NCI-H748 treated with DMSO at 0.1 percent for 48 hours (cell line): ENCODE measurements at places on chromosomes 13 and 19.

GRCh38 chr19:23509686-23510450, 114.6 kb upstream of the ZNF91 start:
- DNase-seq, result no peak

DNA sequence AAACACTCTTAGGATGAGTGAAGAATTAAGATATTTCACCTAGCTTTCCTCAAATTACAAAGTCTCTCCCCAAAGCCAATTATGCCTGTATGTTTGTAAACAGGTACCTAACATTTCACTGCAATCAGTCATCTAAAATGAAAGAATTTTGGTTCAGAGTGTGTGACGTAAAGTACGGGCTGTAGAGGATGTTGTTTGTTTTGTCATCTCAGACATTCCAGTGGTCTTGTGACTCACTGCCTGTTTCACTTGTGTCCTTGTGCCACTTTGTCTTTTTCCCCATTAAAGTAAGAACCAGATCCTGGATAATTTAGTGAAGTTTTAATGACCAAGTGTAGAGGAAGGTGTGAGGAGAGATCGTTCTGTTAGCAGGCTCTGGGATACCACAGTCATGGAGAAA, 28.6 kb upstream of the EID2 start:
- DNase-seq, result no peak

GRCh38 chr19:14113762-14114414, 3.7 kb downstream of the PRKACA start:
- DNase-seq, result no peak

- no peak for DNase-seq
These were observed 7.2 kb upstream of the PABPC3 start for GRCh38 chr13:25088562-25089221.

GRCh38 chr13:23960566-23961156, 63.4 kb upstream of the C1QTNF9B start:
- DNase-seq, result peak; percentile 69

DNA sequence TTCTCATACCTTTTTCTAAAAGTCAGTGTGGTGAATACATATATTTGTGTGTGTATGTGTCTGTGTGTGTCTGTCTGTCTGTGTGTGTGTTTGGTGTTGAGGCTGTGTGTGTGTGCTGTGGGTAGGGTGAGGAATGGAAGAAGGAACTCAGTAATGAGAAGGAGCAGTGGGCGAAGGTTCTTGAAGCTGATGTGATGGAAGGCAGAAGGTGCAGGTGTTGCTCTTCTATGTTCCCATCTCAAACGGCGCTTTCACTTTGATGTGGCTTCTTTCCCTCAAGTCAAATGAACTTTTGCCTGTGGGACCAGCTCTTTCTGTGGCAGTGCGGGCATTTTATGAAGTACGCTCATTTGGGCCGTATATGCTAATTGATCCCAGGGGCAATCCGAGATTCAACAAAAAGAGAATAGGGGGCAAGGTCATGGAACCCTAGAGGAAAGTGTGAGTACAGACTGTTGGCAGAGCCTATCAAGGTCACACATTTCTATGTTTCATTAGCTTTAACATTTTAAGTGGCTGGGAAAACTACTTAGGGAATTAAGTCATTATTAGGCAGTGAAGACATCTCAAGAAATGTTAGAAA, 15.2 kb downstream of the BIVM start:
- no peak for DNase-seq

DNA sequence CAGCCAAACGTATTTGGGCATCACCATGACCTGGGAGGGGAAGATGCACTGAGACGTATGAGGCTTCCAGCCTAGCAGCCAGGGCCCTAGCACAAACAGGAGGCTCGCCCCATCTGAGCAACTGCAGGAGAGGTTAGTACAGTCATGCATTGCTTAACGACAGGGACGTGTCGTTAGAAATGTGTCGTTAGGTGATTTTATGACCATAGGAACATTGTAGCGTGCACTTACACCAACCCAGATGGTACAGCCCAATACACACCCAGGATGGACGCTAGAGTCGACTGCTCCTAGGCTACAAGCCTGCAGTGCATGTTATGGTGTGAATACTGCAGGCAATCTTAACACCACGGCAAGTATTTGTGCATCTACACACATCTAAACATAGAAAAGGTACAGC, 9.3 kb downstream of the CD177 start:
- no peak for DNase-seq

- DNase-seq, result peak; percentile 87
These were observed 29.7 kb downstream of the NKPD1 start for GRCh38 chr19:45130888-45131615.

- DNase-seq, result no peak
These were observed 19.3 kb downstream of the BICRA start for GRCh38 chr19:47628078-47628771.
